ENCODE measurements at places on chromosomes 4 and X.
A peak's percentile ranks its signal among the peaks of the same experiment; 100 is the strongest.

DNA sequence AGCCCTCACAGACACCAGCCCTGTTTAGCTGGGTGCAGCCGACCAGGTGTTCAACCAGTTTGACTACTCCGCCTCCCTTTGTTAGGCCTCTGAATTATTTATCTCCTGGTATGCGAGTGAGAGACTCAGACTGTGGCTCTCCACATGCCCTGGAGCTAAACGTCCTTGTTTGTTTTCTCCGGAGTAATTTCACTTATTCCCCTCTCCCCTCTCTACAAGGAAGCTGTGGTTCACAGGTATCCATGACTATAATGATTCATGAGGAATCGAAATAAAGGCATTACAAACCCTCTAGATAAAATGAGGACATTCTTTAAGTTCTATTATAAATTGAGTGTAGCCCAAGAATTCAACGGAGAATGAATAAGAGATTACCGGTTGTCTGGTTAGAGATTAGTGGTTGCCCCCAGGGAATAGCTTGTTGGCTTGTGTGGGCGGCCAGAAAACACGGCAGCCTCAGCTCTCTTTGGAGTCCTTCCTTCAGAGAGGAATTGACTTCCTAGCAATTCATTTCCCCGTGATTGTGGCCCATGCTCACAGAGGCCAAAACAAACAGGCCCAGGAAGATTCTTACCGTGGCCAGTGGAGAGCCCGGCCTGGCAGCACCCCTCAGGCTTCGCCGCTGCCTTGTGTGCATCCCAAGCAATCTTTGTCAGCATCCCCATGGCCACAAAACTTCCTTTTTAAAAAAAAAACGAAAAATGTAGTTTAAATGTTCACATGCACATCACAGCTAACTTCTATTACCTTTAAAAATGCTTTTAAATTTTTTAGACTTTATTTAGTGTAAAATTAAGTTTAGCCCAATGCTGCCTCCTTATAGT lies 60.2 kb upstream of the CBR4 start:
- no peak for DNase-seq

GRCh38 chrX:57906790-57907189 lies 3.5 kb downstream of the ZXDA start:
- DNase-seq, result no peak

DNA sequence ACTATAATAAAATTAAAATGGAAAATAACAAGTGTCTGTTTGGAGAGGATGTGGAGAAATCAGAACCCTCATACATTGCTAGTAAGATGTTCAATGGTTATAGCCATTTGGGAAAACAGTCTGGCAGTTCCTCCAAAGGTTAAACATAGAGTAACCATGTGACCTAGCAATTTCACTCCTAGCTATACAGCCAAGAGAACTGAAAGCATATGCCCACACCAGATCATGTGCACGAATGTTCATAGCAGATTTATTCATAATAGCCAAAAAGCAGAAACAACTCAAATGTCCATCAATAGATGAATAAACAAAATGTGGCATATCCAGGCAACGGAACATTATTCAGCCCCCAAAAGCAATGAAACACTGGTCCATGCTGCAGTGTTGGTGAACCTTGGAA lies 9.4 kb upstream of the CCNQ start:
- DNase-seq, result no peak

DNA sequence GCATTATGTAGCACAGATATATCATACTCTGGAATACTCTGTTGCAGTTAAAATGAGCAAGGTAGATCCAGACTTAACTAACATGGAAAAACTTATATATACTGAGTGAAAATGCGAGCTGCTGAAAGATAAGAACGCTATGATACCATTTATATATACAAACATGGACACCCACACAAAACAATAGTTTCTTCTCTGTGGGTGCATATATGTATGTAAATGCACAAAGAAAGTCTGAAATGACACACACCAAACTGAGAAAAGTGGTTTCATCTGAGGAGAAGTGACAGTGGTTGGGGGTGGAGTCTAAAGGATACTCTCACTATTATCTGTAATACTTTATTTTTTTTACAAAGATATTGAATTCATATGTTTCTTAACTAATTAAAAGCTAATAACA lies 12.2 kb upstream of the FGF2 start:
- DNase-seq, result peak; percentile 26

- DNase-seq, result no peak
These were observed 26.2 kb downstream of the SYAP1 start for GRCh38 chrX:16745659-16746058.

GRCh38 chr4:169283114-169283509 lies 12.4 kb upstream of the SH3RF1 start:
- DNase-seq, result no peak

DNA sequence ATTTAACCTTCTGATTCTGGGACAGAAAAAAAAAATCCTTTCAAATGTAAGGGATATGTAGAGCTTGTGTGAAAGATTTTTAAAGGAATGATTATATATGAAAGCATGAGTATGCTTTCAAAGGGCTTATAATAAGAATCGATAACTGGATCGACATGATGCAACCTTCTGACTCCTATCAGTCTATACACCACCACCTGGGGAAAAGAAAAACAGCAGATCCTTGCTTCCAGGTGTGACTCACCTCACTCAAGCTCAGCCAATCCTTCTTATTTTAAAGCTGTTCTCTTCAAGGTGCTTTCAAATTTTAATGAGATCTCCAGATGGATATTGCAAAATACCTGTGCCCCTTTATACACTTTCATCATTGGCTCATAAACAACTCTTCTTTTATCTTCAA lies 102.1 kb upstream of the EDNRA start:
- no peak for DNase-seq

GRCh38 chr4:174089711-174090110 lies 193.8 kb downstream of the FBXO8 start:
- DNase-seq, result no peak

- DNase-seq, result no peak
These were observed 64.4 kb downstream of the AFF1 start for GRCh38 chr4:86999136-86999643.

DNA sequence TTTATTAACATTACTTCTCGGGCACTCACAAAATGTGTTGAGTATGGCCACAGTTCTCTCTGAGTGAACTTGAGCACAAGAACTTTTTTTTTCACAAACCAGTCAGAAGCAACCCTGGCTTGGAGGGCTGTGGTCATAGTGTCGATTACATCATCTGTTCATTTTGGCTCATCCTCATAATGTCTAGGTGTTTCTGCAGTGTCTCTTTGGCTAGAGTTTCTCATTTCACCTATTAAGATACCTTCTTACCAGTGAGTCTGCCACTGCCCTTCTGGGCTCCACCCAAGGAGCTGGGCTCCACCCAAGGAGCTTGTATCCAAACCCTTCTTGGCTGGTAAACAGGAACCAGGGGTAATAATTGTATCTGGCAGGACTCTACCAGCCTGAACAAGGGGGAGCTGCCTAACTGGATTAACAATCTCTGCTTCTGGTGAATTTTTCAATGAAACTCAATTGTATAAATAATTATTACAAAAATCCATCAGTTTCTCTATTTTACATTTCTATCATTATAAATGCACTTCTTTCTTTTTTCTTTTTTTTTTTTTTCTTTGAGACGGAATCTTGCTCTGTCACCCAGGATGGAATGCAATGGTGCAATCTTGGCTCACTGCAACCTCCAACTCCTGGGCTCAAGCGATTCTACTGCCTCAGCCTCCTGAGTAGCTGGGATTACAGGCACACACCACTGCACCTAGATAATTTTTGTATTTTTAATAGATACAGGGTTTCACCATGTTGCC lies 667.7 kb upstream of the SLIT2 start:
- DNase-seq, result no peak

- DNase-seq, result no peak
These were observed 98.5 kb upstream of the FAM47C start for GRCh38 chrX:36909676-36910030.

GRCh38 chr4:6689506-6689960 lies 4.1 kb upstream of the S100P start:
- DNase-seq, result no peak

DNA sequence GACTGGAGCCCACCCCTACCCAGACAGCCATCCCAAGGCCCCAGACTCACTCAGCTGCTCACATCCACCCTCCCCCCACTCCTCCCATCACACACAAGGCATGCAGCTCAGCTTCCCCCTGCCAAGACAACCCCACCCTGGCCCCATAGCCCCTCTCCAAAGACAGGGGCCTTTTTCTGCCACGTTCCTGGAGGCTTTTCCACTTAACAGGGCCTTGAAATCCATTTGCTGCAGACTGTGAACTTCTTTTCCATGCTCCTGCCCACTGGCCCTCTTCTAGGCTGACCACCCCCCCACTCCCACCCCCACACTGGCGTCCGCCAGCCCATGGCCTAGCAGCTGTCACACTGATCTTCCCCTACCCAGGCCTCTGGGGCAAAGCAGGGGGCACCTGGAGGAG lies 76.0 kb downstream of the PJA1 start:
- no peak for DNase-seq

DNA sequence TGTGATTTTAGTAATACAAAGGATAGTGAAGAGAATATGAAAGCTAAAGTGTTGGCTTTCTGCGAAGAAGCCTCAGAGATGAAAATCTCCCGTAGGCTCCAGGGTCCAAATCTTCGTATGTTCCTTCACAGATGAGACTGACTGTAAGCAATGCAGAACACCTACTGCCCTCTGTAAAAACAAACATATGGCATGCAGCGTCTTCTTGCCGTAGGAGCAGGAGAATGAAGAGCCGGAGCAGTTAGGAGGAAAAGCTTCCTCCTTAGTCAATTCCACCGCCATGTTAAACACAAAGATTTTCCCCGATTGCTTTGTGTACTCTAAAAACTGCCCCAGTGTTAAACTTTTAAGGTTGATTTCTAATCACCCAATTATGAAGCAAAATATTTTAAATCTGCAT lies 22.5 kb downstream of the RWDD4 start:
- no peak for DNase-seq

GRCh38 chr4:72388521-72388920 lies 180.5 kb downstream of the ADAMTS3 start:
- DNase-seq, result no peak

GRCh38 chr4:117466388-117466787 lies 381.0 kb upstream of the TRAM1L1 start:
- DNase-seq, result no peak

DNA sequence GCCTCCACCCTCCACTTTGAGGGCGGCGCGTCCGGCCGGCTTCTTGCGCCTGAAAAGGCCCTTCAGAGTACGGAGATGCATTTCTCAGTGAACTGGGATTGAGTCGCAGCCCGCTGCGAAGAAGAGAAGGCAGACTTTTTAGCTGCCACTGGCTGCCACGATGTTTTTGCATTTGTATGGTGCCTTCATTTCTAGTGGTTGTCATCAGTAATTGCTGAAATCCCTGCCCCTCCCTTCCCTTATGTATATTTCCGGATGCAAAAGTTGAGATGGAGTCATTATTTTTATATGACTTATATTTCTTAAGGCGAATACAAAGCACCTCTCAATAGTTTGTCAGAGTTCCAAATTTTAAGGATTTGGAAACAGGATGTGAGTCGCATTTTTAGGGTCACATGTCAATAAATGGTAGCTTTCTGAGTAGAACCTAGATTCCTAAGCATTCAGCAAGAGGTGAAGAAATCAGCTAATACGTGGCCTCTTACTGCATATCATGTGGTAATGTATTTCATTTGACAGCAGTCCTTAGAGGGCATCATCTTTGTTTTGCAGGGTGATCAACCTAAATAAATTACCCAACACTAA lies 658 bp downstream of the ATP6AP2 start:
- no peak for DNase-seq

DNA sequence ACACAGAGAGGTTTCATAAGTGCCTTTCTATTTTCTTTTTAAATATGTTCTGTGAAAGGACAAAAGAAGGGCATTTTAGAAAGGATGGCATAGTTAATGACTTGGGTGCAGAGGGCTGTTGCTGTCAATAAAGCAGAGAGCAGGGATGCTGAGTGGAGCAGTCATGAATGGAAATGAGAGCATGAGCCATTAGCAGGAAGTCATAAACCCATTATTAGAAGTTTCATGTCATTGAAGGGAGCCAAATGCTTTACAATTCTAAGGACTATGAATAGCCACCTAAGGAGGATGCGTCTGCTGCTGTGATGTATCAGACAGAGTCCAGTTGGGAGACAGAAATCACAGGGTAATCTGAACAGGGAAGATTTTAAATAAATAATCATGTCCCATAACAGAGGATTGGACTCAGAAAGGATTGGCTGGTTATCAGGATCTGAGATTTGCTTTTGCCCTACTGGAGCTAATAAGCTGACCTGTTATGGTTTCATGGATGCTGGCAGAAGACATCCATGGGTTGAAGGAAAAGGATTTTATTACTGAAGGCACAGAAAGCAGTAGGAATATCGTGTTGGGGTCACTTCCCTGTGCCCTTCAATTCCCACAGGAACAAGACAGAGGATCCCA lies 47.5 kb upstream of the WDR19 start:
- DNase-seq, result peak; percentile 11

DNA sequence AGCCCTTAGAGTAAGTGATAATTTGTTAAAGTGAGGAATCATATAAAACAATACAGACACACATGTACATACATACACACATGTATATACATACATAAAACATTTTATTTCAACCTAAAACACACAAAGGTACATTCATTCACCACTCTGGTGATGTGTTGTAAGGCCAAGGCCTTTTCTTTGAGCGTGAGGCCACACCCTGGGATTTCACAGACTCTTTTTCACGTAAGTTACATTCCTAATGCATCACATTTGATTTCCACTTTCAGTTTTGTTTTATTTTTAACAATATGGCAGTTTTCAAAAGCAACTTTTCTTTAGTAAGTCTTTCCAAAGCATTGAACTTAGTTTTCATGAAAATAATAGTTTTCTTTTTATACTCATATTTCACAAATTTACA lies 170.7 kb downstream of the COL4A6 start:
- DNase-seq, result no peak

GRCh38 chr4:77193046-77193445 lies 36.0 kb downstream of the CCNG2 start:
- no peak for DNase-seq

DNA sequence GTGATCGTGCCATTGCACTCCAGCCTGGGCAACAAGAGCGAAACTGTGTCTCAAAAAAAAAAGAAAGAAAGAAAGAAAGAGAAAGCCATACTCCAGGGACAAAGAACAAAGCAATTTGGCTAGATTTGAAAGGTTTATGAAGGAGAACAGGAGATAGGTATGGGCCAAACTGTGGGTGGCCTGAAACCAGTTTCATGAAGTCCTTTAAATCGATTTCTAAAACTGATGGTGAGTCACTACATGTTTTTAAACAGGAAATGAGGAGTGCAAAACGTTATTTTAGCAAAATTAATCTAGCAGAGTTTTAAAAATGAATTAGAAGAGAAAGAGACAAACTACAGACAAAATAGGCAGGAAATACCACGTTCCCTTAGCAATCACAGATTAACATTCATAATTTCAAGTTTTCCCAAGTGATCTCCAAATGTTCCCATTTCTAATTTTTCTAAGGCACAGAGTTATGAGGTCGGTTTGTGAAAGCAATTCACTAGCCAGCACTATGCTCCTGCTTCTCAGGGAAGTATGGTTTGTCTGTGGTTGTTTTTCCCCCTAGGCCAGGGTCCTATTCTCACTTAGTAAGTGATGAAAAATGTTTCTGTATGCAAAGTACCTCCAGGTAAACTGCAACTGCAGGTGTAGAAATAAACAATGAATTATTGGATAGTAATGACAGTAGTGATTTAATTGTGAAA lies 190.6 kb downstream of the PPP3CA start:
- no peak for DNase-seq
